ENCODE measurements at places on chromosomes 1 and 21.
A peak's percentile ranks its signal among the peaks of the same experiment; 100 is the strongest.

DNA sequence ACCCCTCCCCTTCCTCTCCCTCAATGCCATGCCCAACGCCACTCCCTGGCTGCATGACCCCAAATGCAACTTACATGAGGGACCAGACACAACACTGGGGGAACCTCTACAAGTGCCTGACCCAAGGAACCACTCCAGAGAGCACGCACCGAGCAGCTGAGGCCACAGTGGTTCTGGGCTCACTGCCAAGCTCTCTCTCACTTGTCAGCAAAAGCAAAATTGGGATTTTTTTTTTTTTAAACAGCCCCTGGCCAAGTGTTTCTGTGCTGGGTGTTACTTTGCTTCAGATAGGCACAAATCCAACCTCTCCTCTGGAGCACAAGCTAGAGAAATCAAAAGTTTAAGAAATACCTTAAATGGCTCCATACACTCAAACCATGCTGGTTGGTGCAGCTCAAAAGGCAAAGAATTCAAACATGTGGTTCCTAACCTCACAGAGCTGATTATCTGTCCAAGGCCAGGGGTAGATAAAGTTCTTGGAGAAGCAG, 363.0 kb downstream of the SETD4 start:
- peak; percentile 49 for DNase-seq

GRCh38 chr1:205325334-205325884, 3.9 kb upstream of the NUAK2 start:
- peak; percentile 80 for DNase-seq

- DNase-seq, result no peak
These were observed 247.3 kb downstream of the SIPA1L2 start for GRCh38 chr1:232382671-232383070.

- no peak for DNase-seq
These were observed 4.2 kb downstream of the MAN1C1 start for GRCh38 chr1:25620701-25621350.

GRCh38 chr1:192530254-192530653, 45.3 kb upstream of the RGS1 start:
- no peak for DNase-seq

DNA sequence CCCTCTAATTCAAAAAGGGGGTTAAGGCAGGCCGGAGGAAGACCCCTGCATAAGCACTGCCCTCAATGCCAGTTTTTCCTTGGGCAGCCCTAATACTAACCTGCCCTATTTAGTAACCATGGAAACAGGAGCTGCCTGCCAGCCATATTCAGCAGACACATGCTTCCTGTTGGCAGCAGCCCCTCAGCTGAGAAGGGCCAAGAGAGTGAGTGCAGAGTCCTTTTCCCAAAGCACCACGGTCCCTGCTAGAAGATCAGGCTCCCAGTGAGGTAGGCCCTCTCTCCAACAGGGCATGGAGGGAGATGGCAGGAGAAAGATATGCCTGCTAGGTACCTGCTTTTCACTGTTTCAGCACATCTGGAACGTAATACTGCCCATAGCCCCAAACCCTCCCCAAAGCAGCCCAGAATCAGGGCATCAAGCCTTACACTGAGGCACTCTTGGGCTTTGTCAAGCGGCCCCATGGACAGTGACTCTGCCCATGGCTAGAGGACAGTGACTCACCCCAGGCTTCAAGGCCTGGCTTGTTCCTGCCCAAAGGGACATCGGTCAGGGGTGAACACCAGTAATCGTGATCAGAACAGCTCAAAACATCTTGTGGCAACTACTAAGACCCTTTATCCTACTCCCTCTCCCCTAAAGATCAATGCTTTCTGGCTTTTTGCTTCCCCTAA, 64.5 kb downstream of the BCAR3 start:
- no peak for DNase-seq

DNA sequence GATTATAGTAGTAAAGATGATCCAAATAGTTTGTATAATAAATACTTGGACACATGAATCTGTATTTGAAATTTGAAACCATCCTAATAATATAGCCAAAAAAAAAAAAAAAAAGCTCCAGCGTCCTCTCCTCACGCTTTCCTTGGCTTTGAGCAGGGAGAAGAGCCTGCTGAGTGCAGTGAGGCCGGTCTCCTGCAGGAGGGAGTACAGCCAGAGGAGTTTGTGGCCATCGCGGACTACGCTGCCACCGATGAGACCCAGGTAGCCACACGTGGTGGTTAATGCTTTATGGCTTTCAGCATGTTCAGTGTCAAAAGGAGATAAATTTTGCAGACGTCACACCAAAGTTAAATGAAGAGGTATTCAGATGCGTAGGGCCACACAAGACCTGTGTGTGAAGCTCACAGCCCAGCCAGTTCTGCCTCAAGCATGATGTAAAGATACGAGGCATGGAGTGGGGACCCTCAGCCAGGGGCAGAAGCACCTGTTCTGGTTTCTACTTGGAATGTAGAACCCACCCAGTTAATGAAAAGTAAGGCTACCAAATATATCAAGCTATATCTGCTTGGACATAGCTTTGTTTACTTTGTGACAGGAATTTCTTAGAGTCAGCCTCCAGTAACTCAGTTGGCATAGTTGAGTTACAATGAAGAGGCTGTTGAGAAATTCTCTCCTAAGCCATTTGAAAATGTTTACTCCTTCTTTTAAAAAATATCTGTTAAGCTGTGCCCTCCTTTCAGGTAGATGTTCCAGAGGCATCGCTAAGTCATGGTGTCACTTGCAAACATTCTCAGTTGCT, 8.1 kb downstream of the PRMT2 start:
- no peak for DNase-seq

DNA sequence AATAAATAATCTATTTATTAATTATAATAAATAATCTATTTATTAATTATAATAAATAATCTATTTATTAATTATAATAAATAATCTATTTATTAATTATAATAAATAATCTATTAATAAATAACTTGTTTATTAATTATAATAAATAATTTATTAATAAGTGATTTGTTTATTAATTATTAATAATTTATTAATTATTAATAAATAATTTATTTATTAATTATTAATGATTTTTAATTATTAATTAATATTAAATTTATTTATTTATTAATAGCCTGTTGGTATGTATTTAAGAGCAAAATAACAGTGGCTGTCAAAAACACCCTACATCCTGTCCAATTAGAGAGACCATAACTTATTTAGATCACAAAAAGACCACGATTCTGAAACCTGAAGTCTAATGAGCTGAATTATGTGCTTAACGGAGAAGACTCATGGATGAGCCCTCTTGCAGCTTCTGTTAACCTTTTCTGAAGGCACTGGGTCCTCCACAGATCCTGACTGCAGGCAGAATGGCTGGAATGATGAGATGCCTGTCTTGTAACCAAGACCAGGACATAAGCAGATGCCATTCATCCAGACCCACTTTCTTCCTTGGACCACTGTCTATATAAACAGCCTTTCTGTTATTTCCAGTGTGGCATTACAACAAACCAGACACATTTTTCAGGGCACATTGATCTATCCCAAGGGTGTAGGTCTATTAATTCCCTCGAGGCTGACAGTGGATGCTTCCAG, 134.2 kb downstream of the SETD4 start:
- no peak for DNase-seq

- DNase-seq, result no peak
These were observed 37.3 kb upstream of the TMEM125 start for GRCh38 chr1:43232482-43232881.

GRCh38 chr1:10424034-10424433, 6.2 kb upstream of the CENPS start:
- no peak for DNase-seq

GRCh38 chr21:36640174-36640720, 58.7 kb upstream of the SIM2 start:
- DNase-seq, result no peak

DNA sequence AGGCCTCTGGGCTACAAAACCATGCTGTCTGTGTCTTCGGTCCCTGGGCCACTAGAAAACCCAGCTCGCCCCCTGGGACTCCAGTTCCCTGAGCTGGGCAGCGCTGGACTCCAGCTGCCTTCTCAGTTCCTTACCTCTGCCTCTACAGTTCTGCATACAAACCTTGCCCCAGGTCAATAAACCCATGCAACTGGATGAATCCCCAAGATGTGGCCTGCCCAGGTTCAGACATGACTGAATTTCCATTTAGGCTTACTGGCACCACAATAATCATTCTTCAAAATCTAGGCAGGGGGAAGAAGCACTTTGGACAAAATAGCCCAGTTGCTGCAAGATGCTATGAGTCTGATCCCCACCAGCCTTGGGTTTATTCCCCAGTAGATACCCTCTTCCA, 159.5 kb downstream of the RRAGC start:
- DNase-seq, result no peak

DNA sequence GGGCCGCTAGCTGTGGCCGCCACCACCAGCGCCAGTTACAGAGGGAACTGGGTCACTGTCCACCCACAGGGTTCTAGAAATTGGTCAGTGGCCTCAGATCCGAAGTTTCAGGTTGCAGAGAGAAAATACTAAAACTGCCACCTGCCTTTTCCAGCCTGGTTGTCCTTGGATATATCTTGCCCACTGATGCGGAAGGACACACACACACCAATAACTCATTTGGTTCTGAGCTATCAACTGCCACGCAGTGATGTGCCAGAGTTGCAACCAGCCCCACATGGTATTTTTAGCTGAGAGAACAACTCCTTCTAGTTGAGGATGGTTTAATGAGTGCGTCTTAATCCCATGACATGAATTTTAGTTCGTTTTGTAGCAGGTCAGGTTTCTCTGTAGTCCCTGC, 68.1 kb downstream of the SH3BGR start:
- no peak for DNase-seq

- DNase-seq, result no peak
These were observed 20.7 kb downstream of the F5 start for GRCh38 chr1:169565335-169566271.

DNA sequence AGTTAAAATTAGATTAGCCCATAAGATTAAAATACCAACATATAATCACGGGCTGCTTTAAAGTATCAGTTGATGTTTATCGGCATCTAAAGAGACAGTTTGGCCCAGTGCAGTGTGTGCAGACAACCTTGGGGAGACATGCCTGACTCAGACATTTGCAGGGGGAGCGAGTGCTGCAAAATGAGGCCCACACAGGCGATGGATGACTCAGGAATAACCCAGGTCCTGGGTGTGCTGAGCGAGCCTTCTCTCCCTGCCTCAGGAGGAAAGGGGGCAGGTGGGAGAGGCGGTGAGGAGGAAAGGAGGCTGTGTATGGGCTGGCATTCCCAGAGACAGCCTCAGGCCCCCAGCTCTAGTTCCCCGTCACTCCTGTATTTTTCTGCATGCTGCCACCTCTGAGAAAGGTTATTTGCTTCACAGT, 9.0 kb downstream of the SLC9A1 start:
- no peak for DNase-seq

DNA sequence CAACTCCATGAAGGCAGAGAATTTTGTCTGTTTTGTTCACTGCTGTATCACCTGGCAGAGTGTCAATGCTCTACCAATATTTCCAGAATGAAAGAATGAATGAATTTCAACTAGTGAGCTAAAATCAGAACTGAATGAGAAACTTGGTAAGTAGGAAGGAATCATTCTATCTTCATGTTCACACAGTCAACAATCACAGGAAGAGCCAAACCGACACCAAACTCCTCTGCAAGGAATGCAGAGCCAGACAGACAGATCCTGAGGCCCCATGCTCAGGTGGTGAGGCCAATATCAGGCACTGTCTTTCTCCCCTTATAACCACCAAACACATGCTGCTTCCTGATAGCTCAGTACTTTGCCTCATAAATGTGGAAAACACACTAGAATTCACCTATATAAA, 139.1 kb downstream of the SLC45A1 start:
- no peak for DNase-seq

DNA sequence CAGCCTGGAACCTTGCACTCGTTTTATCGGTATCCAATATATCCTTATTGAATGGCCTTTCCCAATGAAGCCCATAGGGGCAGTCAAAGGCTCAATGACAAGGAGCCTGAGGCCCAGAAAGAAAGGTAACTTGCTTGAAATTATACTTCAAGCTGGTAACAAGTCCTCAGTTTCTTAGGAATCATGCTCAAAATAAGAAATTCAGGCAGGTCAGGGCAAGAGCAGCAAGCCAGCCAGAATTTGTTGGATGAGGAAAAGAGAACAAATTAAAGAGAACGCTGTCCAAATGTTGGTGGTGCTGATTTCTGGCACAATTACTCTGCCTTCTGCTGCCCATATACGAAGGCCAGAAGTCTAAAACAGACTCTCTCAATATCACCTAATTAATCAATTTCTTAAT, 77.6 kb downstream of the DDX20 start:
- peak; percentile 24 for DNase-seq

DNA sequence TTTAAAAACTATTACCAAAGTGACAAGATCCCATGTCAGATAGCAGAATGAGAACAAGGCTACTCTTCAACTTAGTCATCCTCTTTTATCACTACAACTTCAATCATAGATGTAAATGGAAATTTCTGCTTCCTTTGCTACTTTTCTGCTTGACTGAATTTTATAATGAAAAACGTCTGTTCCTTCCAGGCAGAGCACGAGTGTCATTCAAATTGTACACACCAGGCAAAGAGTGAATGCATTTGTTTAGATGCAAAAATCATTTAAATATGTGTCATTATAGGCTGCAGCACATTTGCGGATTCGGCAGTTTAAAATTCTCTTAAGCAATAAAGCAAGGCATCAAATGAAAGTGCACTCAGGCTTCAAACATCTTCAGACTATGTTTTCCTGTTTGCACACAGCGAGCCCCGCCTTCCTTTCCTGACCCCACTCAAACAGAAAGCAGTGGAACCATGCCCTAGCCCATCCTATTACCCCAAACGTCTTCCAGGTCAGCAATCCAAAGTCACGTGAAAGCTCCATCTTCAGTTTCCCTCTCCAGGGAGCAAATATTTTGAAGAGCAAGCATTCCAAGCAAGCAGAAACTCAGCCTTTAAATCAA, 99.6 kb downstream of the APP start:
- DNase-seq, result peak; percentile 44

- no peak for DNase-seq
These were observed 99.1 kb downstream of the MRPL37 start for GRCh38 chr1:54299037-54299436.

- DNase-seq, result no peak
These were observed 170.1 kb downstream of the SIPA1L2 start for GRCh38 chr1:232459826-232460225.

DNA sequence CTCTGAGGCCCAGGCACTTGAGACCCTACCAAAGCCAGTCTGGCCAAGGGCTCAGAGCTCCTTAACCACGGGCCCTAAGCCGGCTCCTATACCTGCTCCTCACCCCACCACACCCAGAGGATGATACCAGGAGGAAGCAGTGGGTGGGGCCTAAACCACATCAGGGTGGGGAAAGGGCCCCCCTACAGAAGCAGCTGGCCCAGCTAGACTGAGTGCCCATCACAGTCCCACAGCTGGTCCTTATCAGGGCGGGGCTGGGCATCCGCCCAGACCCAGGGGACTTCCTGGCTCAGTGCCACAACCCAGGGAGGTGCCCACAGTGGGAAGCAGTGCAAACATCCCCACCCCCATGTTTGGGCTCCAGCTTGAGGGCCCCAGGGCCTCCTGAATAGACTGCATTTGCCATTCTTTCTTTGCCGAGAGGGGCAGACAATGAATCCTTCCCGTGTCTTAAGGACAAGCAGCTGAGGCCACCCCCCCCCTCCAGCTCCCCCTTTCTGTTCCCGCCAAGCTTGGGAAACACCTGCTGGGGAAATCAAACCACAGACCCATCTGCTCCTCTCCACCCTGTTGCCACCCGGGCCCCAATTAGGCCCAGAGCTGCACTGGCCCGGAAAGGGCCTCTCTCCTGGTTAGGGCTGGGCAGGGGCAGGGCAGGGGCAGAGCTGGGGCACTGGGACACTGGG, 6.2 kb downstream of the E2F2 start:
- peak; percentile 67 for DNase-seq

- no peak for DNase-seq
These were observed 22.8 kb downstream of the LDLRAP1 start for GRCh38 chr1:25566176-25566729.
